ENCODE measurements at places on chromosomes 4 and X. TPM values are rescaled to one million over a fixed set of nuclear protein-coding genes. Genes with fewer than 3 reads are reported as not detected.

DNA sequence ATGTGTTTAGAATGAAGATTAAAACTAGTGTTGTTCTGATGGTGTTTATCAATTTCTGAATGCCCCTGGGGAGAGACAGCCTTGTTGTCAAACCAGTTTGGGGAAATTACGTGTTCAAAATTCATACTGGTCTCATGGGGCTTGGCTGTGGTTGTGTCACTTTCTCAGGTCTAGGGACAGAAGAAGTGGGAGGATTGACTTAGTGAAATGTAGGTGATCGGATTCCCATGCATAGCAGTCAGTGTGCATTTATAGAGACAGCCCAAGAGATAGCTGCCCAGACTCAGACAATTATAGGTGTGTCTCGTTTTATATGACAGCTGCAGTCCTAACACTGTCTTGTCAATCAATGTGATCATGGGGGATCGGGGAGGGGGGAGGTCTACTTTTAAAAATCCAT lies 94.4 kb upstream of the CLCN4 start:
- DNase-seq = no peak

- DNase-seq = no peak
Measured at GRCh38 chrX:14712096-14712495, 160.8 kb downstream of the FANCB start.

DNA sequence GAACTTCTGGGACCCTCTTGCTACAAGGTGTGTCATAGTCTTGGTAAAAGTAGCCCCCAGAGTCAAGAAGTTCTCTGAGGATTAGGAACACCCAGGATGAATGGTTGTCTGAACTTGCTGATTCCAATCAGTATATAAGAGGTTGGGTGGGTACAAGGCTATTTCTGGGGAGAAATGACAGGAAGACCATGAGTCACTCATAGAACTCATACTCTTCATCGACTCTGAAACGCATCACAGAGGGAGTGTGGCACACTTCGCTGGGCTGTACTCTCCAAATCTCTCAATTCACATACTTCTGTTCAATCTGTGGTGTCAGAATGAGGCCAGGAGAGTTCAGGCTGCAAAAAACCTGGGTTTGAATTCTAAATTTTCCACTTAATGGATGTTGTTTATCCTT lies 193.2 kb upstream of the LEF1 start:
- no peak for DNase-seq

- DNase-seq = no peak
Measured at GRCh38 chrX:108186811-108187210, 95.2 kb downstream of the ATG4A start.

FGD1 gene
- 3.3 TPM for polyA plus RNA-seq

CETN2 gene
- polyA plus RNA-seq = 41.1 TPM

NXF2 gene
- not detected for polyA plus RNA-seq
